ENCODE measurements at places on chromosomes 12 and 14.

- DNase-seq: no peak
Measured at GRCh38 chr14:74179856-74180255, 59.4 kb upstream of the VSX2 start.

DNA sequence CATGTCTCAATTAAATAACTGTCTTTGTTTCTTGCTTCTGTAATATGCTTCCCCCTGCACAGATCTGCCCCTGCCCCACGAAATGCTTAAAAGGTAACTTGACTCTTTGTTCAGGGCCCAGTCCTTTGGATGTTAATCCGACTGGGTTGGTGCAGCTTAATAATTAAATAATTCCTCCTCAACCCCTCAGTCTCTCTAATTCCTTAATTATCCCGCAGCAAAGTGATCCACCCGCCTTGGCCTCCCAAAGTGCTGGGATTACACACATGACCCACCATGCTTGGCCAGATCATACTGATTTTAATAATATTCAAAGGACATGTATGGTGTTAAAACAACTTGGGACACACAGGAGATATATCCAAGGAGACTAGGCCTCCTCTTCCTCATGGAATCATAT, 18.2 kb upstream of the ANAPC7 start:
- DNase-seq: no peak

- no peak for DNase-seq
Measured at GRCh38 chr12:103913100-103913499, 17.1 kb upstream of the HSP90B1 start.

DNA sequence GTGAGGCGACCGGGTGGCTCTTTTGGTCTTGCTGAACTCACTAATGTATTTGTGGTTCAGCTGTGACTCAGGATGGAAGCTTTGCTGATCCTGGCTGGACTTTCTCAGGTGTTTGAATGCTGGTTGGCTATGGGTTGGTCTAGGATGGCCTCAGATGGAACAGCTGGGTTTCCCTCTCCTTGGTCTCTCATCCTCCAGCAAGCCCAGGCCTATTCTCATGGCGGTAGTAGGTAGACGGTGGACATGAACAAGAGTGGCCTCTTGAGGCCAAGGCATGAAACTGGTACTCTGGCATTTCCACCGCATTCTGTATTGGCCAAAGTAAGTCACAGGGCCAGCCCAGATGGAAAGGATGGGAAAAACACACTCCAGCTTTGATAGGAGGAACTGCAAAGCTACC, 11.8 kb upstream of the POLR3B start:
- DNase-seq: no peak

- no peak for DNase-seq
Measured at GRCh38 chr12:120905856-120906384, 1.8 kb upstream of the SPPL3 start.

- no peak for DNase-seq
Measured at GRCh38 chr12:646442-647384, 16.5 kb downstream of the NINJ2 start.

GRCh38 chr14:51160871-51161270, 66.0 kb upstream of the TRIM9 start:
- no peak for DNase-seq

- DNase-seq: no peak
Measured at GRCh38 chr14:25411781-25412757, 362.1 kb upstream of the STXBP6 start.

DNA sequence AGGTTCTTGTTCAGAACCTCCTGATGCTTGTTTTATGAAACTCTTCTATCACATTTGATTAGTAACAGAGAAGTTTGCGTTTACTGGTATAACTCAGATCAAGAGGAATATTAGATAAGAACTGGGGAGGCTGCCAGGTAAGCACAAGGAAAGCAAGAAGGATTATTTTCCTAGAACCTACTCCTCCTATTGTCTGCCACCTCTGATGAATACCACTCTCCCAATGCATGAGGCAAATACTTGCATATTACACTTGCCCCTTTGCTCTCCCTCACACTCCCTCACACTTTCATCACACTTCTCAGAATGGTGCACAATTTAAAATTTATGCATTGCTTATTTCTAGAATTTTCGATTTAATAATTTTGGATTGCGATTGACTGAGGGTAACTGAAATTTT, 43.6 kb downstream of the LIN7A start:
- DNase-seq: no peak

DNA sequence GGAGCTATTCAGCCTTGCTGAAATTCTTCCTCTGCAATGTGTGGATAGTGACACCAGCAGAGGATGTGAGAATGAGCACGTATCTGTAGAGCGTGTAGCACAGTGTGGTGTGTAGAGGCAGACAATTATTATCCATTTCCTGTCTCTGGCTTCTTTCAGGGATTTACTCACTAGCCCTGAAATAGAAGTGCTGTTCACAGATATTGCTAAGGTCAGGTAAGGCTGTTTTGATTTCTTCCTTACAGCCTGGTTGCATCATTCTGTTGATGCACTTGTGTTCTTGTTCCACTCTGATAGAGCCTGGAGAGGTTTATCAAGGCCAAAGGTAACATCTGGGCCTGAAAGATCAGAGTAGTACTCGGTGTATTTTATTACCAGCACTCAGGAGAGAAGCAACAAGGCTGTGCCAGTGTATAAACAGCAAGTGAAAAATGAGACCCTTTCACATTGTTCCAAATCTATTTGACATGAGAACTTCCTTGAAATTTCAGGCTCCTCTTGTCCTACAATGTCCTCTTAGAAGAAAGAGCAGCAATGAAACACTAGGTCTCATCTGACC, 16.7 kb downstream of the ARG2 start:
- no peak for DNase-seq

GRCh38 chr14:68476212-68477109, 316.4 kb downstream of the ZFP36L1 start:
- DNase-seq: no peak

GRCh38 chr14:55756078-55756477, 176.1 kb downstream of the KTN1 start:
- no peak for DNase-seq

DNA sequence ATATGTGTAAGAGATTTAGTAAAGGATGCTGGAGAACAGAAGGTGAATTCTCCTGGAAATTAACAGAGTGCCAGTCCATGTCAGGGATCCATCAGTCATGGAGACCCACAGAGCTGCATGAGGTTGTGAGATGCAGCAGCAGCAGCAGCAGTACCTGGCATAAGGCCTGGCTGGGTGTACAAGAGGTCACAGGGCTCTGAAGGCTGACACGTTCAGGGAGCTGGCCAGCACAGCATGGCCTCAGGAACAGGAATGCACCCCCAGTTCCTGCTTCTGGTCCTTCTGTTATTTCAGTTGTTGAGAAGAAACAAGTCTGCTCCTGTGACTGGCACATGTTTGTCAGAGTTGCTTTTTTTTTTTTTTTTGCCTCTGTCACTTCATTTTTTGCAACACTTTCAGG, 210.8 kb downstream of the CNTN1 start:
- no peak for DNase-seq

GRCh38 chr12:124302241-124302806, 7.4 kb downstream of the RFLNA start:
- no peak for DNase-seq

All from CD4-positive, alpha-beta T cell (primary cell).